ENCODE measurements at places on chromosomes 4 and X.

GRCh38 chr4:182491719-182492118, 248.5 kb downstream of the TENM3 start:
- DNase-seq: no peak

DNA sequence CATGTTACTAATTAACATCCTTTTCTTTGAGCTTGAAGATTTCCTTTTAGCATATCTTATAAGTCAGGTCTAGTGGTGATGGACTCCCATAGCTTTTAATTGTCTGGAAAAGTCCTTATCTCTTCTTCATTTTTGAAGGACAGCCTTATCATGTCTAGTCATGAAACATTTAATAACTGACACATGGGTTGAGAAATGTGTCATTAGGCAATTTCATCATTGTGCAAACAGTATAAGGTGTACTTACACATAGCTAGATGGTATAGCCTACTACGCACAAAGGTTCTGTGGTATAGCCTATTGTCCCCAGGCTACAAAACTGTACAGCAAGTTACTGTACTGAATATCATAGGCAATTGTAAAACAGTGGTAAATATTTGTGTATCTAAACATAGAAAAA, 34.5 kb upstream of the ALG13 start:
- no peak for DNase-seq

DNA sequence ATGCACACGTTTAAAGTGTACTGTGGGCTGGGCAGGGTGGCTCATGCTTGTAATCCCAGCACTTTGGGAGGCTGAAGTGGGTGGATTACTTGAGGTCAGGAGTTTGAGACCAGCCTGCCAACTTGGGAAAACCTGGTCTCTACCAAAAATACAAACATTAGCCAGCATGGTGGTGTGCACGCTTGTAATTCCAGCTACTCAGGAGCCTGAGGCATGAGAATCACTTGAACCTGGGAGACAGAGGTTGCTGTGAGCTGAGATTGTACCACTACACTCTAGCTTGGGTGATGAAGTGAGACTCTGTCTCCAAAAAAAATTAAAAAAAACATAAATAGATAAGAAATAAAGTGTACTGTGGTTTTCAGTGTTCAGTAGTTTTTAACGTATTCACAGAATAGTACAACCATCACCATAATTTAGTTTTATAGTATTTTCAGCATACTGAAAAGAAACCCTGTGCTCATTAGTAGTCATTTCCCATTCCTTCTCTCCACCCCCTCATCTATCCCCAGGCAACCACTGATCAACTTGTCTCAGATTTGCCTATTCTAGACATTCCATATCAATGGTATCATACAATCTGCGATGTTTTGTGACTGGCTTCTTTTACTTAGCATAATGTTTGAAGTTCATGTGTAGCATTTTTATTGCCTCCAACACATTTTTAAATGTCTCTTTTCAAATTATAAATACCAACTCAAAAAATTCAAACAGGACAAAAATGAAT, 19.1 kb downstream of the SLAIN2 start:
- DNase-seq: no peak

GRCh38 chr4:183412821-183413220, 31.6 kb upstream of the CDKN2AIP start:
- no peak for DNase-seq

DNA sequence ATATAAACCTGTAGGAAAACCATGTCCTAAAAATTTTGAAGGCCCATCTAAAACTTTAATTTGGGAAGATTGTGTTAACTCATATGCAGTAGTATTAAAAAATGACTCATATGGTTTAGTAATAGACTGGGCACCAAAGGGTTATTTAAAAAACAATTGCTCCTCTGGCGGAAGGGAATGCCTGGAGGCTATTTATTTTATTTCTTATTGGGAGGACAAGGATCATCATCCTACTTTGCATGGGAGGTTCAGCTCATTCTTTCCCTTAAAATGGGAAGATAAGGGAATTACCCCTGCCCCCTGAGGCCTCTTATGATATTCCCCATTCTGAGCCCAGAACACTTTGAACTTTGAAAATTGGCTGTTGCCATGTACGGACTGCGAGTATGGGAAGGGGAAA, 29.7 kb upstream of the MGST2 start:
- DNase-seq: no peak

DNA sequence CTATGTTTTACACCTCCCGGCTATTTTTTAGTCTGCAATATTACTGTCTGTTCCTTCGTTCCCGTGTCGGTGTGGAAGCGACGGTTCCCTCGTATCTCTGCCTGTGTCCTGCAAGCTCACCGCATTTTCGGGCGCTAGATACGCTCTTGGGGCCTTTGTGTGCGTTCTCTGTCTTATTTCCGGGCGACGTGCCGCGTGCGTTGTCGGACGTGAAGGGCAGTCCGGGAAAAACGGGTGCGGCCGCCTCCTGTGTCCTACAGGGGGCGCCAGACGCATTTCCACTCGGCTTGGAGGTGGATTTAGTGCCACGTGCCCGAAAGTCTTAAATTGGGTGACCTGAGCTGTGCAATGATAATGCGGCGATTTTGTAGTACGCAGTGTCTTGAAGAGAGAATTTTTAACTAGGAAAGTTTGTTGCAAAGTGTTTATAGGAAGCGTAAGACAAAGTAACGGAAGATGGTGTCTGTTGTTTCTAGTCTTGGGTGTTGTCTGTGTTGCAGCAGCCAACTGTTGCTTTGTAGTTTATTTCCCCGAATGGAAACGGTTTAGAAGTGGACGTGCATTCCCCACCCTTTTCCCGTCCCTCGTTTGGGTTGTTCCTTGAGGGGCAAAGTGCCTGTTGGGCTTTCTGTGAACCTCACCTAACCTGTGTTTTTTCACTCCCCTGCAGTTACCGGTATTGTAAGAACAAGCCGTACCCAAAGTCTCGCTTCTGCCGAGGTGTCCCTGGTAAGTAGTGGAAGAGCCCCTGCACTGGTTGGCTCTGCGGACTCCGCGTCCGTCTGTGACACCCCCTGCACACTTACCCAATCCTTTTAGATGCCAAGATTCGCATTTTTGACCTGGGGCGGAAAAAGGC, 720 bp downstream of the RPL10 start:
- peak; percentile 61 for DNase-seq

- DNase-seq: no peak
Observed at GRCh38 chr4:4200624-4201023, 26.1 kb downstream of the OTOP1 start.

All from D341Med (cell line).